ENCODE measurements at places on chromosomes 6 and 20.

DNA sequence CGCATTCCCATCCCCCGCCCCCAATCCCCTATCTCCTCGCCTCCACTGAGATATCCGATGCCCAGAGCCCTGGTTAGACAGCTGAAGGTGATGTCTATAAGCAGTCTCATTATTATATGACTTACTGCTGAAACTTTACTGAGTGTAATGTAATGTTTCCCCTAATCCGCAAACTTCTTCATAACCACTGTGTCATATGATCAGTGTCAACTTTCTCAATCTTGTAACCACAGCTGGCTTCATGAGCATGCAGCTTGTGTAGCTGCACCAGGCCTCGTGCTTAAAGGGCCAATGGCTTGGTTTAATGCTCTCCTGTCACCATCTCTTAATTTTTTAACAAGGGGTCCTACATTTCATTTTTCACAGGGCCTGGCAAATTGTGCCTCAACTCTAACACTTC lies 8.1 kb downstream of the ASIP start:
- no peak for DNase-seq

DNA sequence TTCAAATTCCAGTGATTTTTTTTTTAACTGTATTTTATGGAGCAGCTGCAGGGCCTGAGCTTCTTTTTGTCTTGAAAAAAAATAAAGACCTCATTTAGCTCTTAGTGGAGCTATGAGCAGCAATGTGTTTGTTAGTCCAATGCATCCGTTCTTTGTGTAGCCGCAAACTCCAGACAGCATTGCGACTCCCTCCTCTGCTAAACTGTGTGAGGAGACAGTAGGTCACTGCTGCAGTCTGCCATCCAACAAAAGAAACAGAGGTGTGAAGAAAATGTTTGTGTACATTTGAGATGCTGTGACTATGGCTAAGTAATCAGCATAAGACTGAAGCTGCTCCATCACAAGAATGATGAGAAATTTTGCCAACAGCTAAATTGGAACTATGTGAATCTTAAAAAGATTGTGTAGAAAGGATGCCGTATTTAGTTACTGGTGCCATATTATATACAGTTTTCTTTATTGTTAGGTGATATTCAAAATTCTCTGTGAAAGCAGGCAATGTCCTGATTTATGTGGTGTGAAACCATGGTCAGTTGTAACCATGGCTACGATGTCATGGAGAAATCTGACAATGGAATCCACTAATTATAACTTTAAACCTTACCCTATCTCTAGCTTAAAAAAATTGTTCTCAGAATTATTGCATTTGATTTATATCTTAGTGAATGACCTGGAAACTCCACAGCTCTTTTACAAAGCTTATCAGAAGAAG lies 428.8 kb upstream of the EPHA7 start:
- no peak for DNase-seq

GRCh38 chr6:152068622-152069261 lies 261.3 kb downstream of the ESR1 start:
- DNase-seq, result no peak

DNA sequence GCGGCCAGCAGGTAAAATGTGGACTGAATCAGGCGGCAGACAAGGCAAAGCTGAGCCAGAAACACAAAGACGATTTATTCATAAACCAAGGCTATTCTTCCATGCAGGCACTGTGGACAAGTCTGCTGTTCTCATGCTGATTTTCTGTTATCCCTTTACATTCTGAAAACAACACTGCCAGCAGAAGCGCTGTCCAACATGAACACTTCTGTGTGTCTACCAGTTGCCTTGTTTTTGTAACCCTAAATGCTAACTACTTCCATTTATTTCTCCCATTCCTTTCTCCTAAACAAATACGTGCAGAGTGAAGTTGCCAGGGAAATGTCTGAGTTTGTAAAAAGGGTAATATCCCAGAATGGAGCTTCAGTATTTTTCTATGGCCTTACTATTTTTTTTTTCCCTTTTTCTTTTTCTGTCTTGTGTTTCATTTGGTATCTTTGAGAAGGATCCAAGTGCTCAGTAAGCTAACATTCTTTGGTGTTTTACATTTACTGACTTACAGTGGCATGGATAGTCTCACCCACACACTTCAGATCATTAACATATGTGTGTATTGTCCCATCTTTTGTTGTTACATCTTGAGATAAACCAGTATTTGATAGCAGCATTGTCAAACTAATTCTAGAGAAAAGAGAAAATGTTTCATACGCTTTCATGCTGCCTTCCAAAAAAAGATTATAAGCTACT lies 1308.9 kb upstream of the MAP3K7 start:
- DNase-seq, result no peak

- no peak for DNase-seq
These were observed 358.8 kb upstream of the JAG1 start for GRCh38 chr20:11032611-11033010.

GRCh38 chr20:44461142-44461802 lies 14.4 kb upstream of the TTPAL start:
- no peak for DNase-seq

- no peak for DNase-seq
These were observed 677.7 kb downstream of the DOK5 start for GRCh38 chr20:55153001-55153645.

DNA sequence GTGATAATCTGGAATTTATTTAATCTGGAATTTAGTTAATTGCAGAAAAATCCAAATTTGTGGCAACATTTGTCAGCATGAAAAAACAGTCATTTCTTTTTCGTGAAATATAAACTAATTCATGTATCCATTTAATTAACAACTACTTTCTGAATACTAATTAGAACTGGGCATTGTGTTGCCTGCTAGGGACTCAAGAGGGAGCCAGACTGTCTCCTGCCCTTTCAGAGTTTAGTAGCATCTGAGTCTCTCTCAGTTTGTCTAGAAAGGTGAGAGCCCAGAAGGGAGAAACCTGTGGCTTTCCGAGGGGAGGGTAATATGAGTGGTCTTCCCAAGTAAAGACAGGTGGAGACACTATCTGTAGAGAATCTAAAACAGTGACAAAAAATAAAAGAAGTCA lies 210.9 kb upstream of the HDDC2 start:
- peak; percentile 27 for DNase-seq

- DNase-seq, result no peak
These were observed 776.1 kb downstream of the TENT5A start for GRCh38 chr6:80976336-80976735.

DNA sequence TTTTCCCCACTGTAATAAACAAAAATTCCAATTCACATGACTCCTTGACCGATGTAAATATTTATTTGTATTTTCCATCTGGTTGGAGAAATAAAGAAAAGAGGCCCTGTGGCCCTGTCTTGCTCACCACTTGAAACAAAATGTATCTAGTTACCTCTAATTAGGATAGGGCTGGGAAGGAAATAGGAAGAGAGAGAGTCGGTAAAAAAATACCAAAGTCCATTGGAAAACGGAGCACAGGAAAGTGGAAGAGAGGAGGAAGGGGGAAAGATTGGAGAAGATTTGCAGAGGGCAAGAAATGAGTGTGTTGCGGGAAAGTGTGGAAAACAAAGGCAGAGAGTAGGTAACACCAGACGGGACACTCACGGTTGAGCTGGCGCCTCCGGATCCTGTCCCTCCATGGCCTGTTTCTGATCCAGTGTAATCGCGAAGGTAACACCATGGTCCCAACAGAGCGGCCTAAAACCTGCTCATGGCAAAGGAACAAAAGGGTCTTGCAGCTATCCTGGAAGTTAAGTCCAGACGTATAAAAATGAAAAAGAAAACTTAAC lies 105.8 kb upstream of the RIPOR2 start:
- DNase-seq, result no peak

- DNase-seq, result peak; percentile 92
These were observed 143.2 kb upstream of the ZNF217 start for GRCh38 chr20:53736757-53737395.

Measured in NCI-H82 (cell line).